ENCODE measurements at places on chromosomes 1 and 21.

DNA sequence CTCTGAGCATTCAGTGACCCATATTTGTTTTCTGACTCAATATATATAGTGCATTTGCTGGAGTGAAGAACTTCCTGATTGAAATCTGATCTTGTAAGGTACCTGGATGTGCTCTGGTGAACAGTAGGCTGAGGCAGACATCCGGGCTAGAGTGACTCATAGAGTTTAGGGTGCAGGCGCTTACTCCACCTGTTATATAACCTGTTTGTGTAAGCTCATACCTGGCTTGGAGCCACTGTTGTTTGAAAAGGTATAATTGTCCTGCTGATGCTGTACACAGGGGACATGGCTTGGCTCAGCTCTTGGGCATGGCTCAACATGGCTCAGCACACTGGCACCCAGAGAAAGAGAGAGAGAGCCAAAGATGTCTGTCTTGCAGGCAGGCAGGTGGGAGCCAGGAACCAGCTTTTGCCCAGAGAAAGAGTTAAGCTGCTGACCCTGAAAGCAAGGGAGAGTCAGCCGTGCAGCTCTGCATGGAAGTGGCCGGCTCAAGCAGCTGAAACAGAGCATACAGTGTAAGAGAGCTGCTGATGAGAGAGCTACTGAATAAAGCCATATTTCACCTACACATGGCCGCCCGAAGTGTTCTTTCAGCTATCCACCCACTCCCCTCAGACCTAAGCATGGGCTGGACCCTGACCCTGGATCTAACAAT is 43.2 kb downstream of the GJA5 start:
- peak; percentile 32 for DNase-seq

DNA sequence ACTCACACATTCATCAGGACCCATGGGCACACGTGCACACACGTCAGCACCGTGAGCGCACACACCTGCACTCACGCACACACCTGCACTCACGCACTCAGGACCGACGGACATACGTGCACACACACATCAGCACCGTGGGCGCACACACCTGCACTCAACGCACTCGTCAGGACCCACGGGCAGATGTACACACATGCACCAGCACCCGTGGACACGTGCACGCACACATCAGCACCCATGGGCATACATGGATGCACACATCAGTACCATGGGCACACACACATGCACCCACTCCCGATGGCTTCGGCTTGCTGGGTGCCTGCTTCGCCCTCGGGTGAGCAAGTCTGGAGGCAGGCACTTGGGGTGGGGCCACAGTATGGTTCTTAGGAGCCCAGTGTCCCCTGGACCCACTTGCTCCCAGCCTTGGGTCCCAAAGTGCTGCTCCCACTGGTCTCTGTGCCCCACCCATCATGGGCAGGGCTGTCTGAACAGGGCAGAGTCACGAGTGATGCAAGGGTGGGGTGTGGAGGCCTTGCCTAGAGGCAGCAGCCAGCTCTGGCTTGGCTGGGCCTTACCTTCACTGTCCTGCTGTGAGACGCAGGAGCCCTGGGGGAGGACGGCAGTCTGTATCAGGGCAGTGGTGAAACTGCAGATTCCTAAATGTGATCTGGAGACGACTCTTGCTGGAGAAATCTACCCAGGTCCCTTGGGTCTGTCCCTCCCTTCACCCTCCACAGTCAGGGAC is 49.8 kb downstream of the SKI start:
- no peak for DNase-seq

DNA sequence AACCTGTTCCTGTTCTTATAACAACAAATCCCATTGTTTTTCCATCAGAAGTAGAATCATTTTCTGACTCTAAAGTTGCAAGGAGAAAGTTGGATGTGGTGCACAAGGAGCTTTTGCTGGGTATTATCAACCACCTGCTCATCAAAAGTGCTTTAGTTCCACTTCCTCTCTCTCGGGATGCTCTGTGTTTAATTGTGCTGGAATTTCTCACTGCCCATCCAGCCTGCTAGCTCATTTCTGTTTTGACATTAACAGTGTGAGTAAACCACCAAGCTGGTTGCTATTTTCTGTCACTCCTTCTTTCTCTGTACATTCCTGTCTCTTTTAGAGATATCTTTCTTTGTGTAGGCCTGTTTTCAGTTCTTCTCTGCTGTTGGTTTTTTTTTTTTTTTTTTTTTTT is 6.0 kb downstream of the KDM4A start:
- DNase-seq, result no peak

DNA sequence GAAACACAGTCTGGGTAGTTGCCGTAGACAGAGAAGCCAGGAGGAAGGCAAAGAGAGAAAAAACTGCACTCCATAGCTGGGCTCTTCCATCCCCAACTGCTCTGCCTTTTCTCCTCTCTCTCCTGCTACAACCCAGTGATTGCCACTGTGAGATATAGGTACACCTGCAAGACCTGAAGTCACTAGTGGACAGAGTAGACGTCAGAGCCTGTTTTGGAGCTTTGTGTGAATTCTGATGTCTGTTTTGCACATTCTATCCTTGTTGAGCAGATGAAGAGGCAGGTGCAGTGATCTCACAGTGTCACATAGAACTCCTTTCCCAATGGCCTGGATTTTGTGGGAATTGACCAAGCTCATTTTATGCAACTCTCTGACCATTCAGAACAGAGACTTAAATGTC is 2.2 kb downstream of the HAO2 start:
- DNase-seq, result no peak

DNA sequence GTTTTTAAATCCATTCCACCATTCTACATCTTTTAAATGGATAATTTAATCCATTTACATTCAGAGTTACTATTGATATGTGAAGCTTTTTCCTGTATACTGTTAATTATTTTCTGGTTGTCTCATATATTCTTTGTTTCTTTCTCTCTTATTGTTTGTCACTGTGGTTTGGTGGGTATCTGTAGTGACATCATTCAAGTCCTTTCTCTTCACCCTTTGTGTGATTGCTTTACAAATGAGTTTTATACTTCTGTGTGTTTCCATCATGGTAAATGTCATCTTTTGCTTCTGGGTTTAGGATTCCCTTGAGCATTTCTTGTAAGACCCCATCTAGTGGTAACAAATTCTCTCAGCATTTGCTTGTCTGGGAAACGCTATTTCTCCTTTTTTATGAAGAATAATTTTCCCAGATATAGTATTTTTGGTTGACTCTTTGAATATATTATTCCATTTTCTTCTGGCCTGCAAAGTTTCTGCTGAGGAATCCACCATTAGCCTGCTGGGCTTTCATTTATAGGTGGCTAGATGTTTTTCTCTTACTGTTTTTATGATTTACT is 10.2 kb downstream of the LY9 start:
- no peak for DNase-seq

DNA sequence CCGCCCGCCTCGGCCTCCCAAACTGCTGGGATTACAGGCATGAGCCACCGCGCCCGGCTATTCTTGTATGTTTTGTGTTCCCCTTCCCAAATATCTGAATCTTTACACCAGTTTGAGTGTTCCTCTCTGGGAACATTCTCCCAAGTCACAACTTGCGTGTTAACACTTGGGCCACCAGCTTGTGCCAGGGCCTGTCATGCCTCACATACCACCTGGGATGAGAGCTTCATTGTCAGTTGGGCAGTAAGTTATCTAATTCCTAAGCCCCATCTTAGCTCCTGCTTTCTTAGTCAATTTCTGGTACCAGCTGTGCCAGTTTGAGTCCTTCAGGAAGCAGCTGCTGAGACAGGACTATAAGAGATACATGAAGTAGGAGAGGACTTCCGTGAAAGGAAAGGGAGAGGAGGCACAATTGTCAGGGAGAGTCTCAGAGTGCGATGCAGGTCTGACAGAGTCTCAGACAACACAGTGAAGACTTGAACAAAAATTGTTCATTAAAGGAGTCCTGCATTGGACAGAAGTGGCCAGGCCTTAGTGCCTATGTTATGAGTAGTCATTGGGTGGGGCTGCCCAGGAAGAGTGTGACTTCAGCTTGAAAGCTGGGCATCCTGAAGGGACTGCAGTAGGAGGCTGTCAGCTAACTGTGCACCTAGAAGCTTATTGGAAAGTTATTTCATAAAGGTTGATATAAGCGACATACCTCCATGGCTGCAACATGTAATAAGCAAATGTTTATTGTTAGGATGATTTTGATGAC is 17.3 kb downstream of the ZFYVE9 start:
- DNase-seq, result no peak

- DNase-seq, result no peak
These were observed 169.7 kb downstream of the TRIM33 start for GRCh38 chr1:114341299-114341698.

DNA sequence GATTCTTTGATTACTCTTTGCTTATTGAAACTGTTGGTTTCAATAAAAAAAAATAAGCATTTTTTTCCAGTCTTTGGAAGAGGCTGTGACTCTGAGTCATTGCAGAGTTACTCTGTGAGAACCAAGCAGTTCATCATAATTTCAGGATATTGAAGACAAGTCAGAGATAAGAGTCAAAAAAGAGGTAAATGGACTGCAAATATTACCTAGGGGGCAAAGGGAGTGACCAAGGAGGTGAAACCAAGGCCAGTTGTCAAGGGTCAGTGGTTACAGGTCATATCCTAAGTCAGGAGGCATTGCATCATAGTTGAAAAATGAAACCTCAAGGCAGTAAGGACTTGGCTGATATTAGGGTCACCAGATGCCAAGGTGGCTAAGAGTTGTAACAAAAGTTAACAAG is 597.1 kb upstream of the USP24 start:
- DNase-seq, result no peak

GRCh38 chr1:43530483-43531106 is at the start of gene PTPRF:
Gene PTPRF (plus strand): TSS chr1:43530883. CDS start chr1:43545076, 14,193 bp downstream.
- DNase-seq, result no peak

- no peak for DNase-seq
These were observed 622 bp upstream of the IL6R start for GRCh38 chr1:154404511-154404931.

DNA sequence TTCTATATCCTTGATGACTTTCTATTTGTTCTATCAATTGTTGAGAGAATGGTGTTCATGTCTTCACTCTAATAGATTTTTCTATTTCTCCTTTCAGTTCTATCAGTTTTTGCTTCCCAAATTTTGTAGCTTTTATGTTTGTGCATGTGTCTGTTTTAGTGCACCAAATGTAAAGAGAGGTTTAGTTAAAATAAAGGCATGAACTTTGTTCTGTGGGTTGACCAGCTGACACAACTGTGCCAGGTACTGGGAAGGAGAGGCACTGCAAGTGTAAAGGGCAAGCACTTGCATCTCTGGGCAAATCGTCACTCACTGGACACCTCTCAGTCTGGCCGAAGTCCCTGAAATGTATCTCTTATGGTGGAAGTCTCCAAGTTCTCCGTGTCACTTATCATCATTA is 38.6 kb upstream of the ABCD3 start:
- DNase-seq, result no peak

DNA sequence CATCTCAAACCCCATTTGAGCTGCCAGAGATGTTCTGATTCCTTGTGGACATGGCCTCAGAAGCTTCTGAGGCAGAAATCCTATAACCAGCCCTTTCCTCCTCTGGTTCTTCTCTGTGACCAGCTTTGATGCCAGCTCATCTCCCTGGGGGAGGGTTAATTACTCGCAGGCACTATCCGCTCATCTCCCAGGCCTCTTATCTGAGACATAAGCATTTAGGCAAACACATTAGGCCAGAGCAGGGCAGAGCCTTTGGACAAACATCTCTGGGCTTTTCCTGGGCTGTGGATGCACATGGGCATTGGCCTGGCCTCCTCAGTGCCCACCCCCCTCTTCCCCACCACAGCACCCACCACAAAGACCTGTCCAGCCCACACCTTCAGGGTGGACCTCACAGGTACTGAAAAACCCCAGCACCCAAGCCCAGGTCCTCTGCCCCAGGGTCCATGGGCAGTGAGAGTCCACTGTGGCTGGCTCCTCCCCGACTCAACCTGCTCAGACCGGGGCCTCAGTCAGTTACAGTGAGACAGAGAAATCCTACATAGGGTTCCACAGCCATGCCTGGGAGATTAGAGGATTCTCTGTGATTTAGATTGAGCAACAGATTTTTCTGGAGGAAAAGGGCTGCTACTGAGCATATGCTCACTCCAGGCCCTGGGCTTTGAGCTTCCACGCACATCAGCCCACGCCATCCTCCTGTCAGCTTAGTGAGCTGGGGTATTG is 26.9 kb downstream of the IGSF21 start:
- DNase-seq, result no peak

GRCh38 chr1:210291786-210292230 is 36.9 kb upstream of the HHAT start:
- DNase-seq, result no peak

DNA sequence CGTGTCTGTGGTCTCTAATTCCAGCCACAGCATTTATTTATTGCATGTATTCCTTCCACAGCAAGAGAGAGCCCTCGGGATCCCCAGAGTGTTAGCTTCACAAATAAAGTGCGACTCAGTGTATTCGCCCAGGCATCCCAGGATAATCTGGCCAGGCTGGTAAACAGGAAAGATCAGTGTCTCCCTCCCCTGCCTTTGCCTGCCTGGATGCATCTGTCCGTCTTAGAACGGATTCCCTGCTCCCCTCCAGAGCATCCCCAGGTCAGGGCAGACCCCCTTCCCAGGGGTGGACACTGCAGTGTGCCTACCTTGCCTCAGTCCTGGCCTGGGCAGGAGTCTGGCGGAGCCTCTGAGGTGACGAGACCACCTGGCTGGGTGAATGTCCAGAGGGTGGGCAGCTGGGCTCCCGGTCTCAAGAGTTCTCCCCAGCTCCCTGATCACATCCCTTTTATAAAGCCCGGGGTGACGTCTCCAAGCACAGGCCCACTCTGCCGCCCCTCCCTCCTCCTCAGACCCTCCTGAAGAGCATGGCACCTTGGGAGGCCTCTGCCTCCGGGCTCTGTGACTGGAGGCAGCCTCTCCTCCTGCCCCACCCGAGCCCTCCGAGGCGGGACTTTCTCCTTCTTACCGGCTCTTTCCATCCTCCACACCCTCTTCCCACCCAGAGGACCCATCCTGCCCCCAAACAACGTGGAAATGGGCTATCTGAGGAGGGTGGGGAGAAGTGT is at the start of gene KISS1:
Gene KISS1 (minus strand): TSS at position 424 of the 728 bp plus-strand sequence. CDS start 3,615 bp downstream, outside the sequence.
- no peak for DNase-seq

DNA sequence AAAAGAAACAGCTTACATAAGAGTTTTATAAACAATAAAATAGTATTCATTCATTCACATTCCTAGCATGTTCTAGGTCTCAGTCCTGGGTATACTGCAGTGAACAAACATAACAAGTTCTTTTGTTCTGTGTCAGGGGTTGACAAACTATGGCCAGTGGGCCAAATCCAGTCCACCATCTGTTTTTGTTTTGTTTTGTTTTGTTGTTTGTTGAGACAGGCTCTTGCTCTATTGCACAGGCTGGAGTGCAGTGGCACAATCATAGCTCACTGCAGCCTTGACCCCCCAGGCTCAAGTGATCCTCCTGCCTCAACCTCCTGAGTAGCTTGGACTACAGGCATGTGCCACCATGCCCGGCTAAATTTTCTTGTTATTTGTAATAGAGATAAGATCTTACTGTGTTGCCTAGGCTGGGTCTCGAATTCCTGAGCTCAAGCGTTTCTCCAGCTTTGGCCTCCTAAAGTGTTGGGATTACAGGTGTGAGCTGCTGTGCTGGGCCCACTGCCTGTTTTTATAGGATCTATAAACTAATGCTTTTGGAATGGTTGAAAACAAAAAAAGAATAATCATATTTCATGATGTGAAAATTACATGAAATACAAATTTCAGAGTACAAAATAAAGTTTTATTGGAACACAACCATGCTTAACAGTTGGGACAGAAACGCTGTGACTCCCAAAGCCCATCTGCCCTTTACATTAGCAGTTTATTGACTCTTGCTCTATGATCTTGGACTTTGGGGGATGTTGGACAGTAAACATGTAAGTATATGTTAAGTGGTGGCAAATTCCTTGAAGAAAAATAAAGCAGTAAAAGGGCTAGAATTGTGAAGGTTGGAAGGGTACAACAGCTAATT is 17.9 kb downstream of the CAPZA1 start:
- no peak for DNase-seq

- DNase-seq, result no peak
These were observed 154.6 kb downstream of the SLC30A10 start for GRCh38 chr1:219773775-219774174.

- DNase-seq, result no peak
These were observed 919 bp downstream of the HECTD3 start for GRCh38 chr1:45009956-45010854.
